ENCODE measurements at places on chromosomes 3 and 15. TPM values are rescaled to one million over a fixed set of nuclear protein-coding genes. Genes with fewer than 3 reads are reported as not detected.

ROPN1 gene
- total RNA-seq = not detected

CCPG1 gene
- total RNA-seq = 60.7 TPM

ZNF662 gene
- total RNA-seq = 45.1 TPM

CDV3 gene
- 127 TPM for total RNA-seq

HDDC3 gene
- 19.5 TPM for total RNA-seq

CMC1 gene
- total RNA-seq = 16.9 TPM

CP gene
- 12.5 TPM for total RNA-seq

ZNF770 gene
- 47.8 TPM for total RNA-seq

CADM2 gene
- total RNA-seq = 6.9 TPM

MFGE8 gene
- 165 TPM for total RNA-seq

TMEM207 gene
- not detected for total RNA-seq

PTPN9 gene
- 37.9 TPM for total RNA-seq

PP2D1 gene
- total RNA-seq = not detected

CHRNA3 gene
- total RNA-seq = not detected
